Breast epithelium (tissue), 4 donors: ENCODE measurements at places on chromosomes 16 and 17.

GRCh38 chr16:89565506-89566372 lies 5.3 kb downstream of the RPL13 start:
- peak; percentile 61 for DNase-seq

GRCh38 chr16:359871-360697 lies 7.6 kb upstream of the AXIN1 start:
- DNase-seq: no peak

DNA sequence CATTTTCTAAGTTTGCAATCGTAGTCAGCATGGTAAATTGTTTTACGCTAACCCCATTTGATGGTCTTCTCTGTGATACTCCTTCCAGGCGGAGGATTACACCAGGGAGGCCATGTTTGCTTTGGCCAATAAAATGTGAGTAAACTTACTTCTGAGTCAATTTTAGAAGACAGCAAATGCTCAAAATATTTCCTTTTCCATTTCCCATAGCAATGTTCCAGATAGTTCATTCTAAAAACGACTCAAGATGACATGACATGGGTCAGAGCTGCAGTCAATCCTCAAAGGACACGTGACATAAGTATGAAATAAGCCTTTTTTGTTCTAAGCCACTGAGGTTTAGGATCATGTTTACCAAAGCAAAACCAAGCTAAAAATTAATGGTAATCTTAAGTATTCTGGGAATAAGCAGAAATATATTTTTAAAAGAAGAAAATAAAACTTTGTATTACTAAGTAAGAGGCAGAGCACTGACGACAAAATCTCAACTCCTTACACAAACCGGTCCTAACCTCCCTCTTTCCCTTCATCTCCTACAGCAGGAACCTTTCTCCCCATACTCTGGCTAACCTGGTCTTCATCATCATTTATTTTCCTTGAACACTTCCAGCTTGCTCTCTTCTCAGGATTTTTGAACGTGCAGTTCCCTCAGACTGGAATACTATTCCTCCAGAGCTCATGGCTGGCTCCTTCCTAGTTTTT lies 266.2 kb downstream of the CEP112 start:
- DNase-seq: no peak

- no peak for DNase-seq
Observed at GRCh38 chr17:14730821-14731220, 429.9 kb downstream of the HS3ST3B1 start.

- DNase-seq: no peak
Observed at GRCh38 chr16:85573045-85573695, 40.0 kb upstream of the GSE1 start.

- no peak for DNase-seq
Observed at GRCh38 chr17:45905814-45906213, 11.5 kb downstream of the MAPT start.

- DNase-seq: no peak
Observed at GRCh38 chr16:52535076-52535475, 11.9 kb downstream of the TOX3 start.

DNA sequence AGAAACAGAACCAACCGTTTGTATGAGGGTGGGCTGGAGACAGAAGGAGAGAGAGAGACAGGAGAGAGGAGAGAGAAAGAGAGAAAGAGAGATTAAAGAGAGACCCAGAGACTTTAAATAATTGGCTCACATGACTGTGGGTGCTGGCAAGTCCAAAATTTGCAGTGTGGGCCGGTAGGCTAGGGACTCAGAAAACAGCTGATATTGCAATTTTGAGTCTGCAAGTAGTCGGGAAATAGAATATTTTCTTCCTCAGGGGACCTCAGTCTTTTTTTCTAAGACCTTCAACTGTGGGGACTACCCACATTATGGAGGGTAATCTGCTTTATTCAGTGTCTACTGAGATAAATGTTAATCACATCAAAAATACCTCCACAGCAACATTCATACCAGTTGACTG lies 1439.0 kb downstream of the CDH11 start:
- DNase-seq: no peak

DNA sequence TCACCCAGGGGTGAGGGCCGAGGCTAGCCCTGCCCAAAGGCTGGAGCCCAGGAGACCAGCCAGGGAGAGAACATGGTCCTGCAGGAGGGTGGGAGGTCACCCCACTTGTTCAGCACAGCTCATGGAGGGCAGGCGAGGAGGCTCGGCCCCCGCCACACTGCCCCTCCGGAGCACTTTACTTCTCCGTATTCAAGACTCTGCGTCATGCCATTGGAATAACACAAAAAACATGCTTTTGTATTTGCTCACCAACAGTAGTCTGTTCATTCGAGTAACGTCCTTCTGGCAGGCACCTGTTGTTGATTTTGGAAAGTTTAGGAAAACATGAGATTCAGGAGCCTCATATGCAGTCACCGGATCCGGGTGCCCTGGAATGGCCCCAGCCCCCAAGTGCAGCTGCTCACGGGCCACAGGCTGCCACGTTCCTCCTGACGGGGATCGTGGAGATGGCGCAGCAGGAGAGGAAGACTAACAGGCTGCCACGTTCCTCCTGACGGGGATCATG lies 81.1 kb upstream of the DNAH17 start:
- no peak for DNase-seq

GRCh38 chr17:44773140-44773539 lies 14.4 kb downstream of the ADAM11 start:
- DNase-seq: no peak

GRCh38 chr17:39576187-39576586 lies 31.5 kb downstream of the NEUROD2 start:
- DNase-seq: no peak

DNA sequence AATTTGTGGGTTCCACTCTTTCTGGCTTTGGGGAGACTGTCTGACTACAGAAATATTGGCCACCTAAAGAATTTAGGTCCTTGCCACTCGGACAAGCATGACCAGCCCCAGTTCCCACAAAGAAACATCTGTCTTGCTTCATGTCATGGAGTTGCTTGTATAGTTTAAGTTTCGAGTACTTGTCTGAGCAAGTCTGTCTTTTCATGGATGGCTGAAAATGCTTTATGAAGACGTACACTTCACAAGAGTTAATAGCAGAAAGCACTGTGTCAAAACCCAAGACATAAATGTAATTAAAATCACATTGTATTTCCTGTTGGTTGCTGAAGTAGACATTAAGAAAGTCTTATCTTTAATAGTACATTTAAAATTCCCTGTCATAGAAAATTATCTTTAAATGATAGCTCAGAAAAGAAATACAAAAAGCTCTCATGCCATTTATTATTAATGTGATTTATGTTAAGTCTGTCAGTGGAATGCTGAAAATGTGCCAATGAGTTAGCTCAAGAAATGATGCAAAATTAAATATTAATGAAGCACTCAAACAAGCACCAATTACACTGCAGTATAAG lies 29.8 kb upstream of the XYLT2 start:
- no peak for DNase-seq

DNA sequence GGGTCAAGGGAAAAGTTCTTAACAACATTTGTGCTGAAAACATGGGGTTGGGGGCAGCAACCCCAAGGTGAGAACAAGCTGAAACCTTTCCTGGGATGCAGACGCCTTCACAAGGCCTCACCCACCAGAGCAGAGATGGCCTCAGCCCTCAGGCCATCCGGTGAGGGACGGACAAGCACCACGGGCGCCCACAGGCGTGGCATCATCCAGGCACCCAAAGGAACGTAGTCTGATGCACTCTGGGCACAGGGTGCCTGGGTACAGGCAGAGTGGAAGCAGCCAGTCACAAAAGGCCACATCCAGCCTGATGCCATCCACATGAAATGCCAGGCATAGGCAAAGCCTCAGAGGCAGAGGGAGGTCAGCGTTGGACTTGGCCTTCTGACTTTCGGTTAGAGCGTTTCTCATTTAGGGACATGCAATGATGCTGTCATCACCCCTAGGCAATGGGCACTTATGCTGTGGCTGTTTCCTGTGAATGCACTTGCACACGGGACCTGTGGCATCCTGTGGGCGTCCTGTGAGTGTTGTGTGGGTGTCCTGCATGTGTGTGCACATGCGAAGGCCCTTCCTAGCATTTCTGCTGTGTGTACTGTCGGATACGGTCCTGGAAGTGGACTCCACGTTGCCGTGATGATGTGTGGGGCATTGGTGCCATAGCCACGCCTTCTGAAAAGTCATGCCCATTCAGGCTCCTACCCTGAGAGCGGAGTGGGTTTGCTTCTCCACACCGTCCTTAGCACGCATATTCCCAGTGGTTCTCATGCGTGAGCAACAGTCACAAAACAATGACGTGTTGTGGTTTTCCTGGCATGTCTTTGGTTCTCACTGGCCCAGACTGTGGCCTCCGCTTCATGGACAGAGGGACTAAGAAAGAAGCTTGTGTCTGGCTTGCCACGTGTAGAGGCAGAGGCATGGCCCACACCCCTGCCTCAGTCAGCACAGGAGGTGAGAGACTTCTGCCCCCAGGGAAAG lies 52.7 kb upstream of the ZNF469 start:
- DNase-seq: no peak

GRCh38 chr17:50532452-50533024 lies at the start of gene EPN3:
Gene EPN3 (plus strand): TSS chr17:50532735. CDS start chr17:50536557, 3,822 bp downstream.
- peak; percentile 84 for DNase-seq

DNA sequence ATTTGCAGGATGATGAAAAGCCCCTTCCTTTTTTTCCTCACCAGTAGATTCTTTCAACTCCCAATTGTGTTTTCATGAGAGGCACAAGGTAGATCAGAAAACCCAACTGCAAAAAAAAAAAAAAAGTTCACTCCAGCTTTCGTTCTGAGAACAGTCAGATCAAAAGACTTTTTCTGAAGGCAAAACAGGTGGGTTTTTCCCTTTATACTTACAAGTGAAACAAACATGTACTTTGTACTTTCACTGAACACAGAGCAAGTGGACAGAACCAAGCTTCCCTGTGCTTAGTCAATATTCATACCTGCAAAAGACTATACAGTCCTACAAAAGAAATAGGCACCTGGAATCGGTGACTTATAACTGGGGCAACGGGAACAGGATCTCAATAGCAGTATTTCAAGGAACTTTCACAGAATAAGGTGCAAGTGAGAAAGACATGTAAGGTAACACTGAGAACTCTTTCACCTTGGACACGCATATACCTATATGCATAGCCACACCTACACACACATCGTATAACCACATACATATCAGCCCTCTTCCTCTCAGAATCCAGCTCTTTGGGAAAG lies 54.1 kb downstream of the TOX3 start:
- DNase-seq: no peak

DNA sequence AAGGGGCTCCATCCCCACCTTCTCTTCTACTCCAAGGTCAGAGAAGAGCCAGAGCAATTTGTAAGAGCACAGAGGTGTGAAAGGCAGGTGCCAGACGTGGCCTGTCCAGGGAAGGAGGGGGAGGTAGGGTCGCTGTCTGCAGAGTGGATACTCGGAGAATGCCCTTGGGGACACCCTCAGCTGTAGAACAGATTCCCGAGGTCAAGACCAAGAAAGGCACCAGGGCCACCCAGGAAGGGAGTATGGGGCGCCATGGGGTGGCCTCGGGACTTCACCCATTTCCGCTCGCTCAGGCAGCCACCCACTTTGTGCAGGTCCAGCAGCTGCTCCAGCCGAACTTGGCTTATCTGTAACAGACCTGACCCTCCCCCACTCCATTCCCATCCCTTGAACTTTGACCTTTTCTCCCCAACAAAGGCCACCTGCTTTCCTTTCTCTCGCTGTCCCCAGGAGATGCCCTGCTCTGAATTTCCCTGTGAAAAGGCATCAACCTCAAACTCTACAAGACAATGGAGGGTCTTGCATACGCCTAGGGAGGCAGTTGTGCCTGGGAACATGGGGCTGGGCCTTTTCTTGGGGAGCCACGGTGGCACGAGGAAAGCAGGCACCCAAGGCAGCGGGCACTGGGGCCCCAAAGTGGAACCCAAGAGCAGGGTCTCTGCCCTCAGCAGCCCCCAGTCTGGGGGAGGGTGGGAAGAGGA lies 11.3 kb upstream of the AXIN2 start:
- no peak for DNase-seq

GRCh38 chr17:42354956-42355843 lies 33.0 kb downstream of the STAT3 start:
- DNase-seq: no peak

- no peak for DNase-seq
Observed at GRCh38 chr16:4891886-4892216, 44.6 kb downstream of the UBN1 start.

GRCh38 chr16:52756812-52757517 lies 210.0 kb upstream of the TOX3 start:
- no peak for DNase-seq

GRCh38 chr16:76035689-76036088 lies 241.5 kb upstream of the CNTNAP4 start:
- DNase-seq: no peak

DNA sequence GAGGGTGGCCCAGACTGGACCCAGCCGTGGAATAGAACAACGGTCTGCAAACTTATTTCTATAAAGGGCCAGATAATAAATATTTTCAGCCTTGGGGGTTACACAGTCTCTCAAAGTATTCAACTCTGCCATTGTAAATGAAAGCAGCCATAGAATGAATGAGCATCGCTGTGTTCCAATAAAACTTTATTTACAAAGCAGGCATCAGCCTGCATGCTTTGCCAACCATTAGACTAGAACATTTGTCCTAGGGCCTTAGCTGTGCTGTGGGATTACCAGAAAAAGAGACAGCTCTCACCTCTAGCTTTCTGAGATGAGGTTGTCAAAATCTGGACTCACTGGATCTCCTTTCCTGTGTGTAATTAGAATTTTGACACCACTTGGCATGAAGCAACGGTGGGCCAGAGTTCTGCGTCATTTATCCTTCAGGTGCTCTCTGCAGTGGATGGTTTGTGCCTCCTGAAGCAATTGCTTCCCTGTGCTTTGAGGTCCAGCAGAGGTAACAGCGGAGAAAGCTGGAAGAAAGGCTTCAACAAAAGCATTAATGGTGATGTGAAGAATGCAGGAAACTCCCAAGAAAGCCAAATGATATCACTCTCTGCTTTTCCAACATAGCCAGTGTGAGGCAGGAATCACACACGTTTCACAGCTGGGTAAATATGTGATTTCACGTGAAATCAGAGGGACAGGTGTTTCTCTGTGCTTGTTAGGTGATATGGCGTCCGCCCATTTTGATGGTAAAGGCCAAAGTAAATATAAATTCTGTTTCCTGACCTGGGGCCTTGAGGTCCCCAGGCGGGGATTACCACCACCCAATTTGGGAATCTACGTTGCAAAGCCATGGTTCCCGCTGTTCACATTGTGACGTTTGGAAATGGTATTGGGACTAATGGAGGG lies 148.4 kb downstream of the PITPNC1 start:
- no peak for DNase-seq

DNA sequence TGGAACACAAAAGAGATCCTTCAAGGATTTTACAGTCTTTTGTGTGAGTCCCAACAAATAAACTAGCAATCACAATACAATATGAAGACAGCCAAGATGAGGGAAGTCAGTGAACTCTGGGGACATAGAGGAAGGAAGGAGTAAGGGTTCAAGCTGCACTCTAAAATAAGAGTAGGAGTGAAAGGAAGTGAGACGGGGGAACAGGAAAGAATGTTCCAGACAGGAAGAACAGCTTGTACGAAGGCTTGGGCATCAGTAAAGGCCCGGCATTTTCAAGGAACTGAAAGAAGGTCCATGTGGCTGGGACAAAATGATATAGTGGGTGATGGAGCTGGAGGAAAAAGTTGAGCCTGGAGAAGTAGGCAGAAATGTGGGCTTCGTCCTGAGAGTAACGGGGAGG lies 4.5 kb downstream of the CCL17 start:
- DNase-seq: no peak
